GM23248 (cell line): ENCODE measurements at places on chromosomes 11 and 22. TPM values are rescaled to one million over a fixed set of nuclear protein-coding genes. Genes with fewer than 3 reads are reported as not detected.

CARD18 gene
- not detected in 2 replicates for polyA plus RNA-seq

PRR33 gene
- not detected in 2 replicates for polyA plus RNA-seq

DNA sequence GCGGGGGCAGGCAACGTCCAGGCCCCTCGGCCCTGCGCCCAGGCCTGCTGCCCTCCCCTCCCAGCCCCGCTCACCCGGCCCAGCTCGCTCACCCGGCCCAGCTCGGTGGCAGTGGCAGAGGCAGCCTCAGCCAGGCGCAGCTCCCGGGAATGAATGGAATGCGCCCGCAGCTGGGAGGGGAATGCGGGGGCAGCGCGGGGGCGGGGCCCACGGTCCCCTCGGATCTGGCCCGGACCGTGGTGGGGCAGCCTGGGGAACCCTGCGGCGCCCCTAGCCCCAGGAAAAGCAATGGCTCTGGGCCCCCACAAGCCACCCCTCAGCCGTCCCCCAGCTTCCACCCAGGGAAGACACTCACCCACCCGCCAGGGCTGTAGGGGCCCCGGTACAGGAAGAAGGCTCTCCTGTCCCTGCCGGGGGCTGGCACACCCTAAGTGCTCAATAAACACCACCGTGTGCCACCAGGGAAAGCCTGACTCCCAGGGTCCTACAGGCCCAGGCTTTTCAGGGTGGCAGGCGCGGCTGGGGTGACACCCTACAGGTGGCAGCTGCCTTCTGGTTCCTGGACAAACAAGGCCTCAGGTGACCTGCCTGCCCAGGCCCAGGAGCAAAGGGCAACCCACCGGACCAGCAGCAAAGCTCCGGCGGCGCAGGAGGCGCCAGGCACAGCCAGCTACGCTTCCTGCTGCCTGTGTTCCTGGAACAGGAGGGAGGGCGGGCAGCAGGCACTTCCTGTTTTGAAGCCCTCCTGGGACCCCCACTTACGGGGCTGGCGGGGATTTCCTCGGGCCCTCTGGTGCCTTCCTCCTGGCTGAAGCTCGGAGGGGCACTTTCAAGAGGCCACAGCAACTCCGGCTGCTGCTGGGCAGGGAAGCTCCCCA lies 13.8 kb downstream of the PLXNB2 start:
- DNase-seq = peak; percentile 83

- DNase-seq = peak; percentile 70
These were observed 3.9 kb upstream of the AMBRA1 start for GRCh38 chr11:46597609-46598219.
